ENCODE measurements at places on chromosomes 4 and X. TPM values are rescaled to one million over a fixed set of nuclear protein-coding genes. Genes with fewer than 3 reads are reported as not detected.
A peak's percentile ranks its signal among the peaks of the same experiment; 100 is the strongest.

DNA sequence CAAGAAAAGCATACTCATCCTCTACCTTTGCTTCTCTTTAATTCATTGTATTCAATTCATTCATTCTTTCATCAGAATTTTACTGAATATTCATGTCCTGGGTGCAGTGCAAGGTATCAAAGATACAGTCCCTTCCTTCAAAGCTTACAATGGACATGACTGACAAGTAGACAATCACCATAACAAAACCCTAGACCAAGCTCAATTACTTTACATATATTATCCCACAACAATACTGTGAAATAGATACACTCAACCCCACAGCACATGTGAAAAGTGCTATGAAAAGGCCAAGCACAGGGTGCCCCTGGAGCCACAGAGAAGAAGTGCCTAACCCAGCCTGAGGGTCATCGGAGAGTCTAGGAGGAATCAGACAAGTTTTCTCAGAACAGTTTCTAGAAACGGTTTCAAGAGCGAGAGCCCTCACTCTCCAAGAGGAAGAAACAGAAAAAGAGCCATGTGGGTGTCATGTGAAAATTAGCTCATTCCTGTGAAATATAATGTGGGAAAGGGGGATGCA is 15.3 kb downstream of the AMBN start:
- DNase-seq: no peak
- H3K4me1 ChIP-seq: no peaks in the 10 kb centered on the region
- H3K27ac ChIP-seq: no peak overlapping the region
- H3K27me3 ChIP-seq: no peaks in the 10 kb centered on the region
- H3K4me3 ChIP-seq: no peak overlapping the region

The STK26 gene
- 22.2 TPM for polyA plus RNA-seq

- H3K27me3 ChIP-seq: no peaks in the 10 kb centered on the region
- H3K27ac ChIP-seq: no peak overlapping the region
- H3K4me1 ChIP-seq: no peaks in the 10 kb centered on the region
- H3K36me3 ChIP-seq: peaks cover 4% of the 10 kb centered on the region
Observed at GRCh38 chr4:41963105-41963504, 18.5 kb upstream of the DCAF4L1 start.

The P2RY4 gene
- polyA plus RNA-seq: 0.19 TPM

GRCh38 chrX:114889481-114889880 is 127.9 kb downstream of the IL13RA2 start:
- no peaks in the 10 kb centered on the region for H3K27me3 ChIP-seq
- H3K4me3 ChIP-seq: no peak overlapping the region
- H3K27ac ChIP-seq: no peak overlapping the region
- no peak for DNase-seq
- no peaks in the 10 kb centered on the region for H3K4me1 ChIP-seq

DNA sequence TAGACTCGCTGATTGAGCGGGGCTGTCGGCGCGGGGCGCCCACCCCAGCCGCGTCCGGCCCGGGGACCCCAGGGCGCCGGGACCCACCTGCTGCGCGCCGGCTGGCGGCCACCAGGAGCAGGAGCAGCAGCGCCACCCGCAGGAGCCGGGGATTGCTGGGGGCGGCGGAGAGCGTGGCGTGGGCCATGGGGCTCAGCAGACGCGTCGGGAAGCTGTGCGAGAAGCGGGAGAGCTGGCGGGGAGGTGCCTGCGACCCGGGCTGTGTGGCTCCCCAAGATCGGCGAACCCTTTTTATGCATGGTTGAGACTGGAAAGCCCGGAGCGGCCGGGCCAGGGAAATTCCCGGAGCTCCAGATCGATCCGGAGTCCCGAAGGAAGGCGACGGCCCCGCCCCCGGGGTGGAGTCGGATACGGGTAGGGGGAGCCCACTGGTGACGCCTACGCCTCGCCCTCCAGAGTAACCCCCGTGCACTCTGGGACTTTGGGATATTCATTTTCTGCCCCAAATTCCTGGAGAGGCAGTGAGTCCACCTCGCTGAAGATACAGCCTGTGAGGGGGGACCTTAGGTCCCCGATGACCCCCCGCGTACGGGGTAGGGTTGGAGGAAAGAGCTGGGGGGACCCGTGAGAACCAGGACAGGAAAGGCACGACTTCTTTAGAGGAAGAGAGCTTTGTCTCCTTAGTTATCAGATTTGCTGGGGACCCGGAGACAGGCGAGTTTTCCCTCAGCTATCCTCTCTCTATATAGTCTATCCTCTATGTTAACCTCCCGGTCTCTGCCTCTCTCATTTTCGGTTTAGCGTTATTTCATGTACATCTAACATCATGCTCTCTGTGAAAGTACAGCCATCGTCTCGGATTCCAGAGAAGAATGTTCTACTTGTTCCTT is at the start of gene CXCL3:
Gene CXCL3, minus strand, starts transcription at position 265 of the 890 bp plus-strand sequence. Its CDS starts 78 bp downstream, at position 187.
- H3K4me1 ChIP-seq: peaks cover 31% of the 10 kb centered on the region
- peak within 1 kb of the TSS; percentile 85 for H3K4me3 ChIP-seq
- H3K27me3 ChIP-seq: peaks cover 19% of the 10 kb centered on the region
- DNase-seq: peak; percentile 21
- no peak within 1 kb of the TSS for H3K27ac ChIP-seq
- no peaks in the 10 kb centered on the region for H3K36me3 ChIP-seq

DNA sequence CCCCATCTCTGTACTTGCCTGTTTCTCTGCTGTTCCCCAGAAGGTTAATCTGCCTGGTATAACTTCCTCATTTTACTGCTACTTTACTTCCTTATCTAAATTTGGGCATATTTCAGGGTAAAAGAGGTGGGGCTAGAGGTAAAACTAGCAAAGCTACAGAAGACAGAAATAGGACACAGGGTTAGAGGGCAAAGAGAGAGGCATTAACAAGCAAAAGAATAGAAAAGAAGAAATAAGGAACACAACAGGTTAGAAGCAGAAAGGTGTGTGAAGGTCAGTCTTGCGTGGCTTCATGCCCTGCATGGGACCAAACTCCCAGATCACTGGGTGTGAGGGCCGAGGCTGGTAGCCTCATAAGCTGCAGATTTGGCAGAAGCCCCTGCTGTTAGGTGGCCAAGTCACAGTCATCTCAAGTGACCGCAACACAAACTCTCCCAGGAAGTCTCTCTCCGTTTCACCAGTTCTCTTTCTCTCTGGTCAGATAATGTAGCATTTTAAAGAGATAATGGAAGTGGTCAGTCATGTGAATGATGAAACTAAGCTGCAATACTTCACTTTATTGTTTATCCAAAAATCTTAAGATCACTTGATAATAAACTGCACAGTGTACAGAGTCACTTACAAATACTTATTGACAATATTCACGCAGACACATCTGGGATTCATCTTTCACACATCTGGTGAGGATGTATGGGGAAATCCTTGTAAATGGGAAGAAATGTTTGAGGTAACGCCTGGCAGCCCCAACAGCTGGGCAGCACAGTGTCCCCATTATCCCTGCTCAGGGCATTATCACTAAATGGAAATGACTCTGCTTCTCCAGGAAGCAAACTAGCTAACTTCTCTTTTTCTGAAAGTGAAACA is 16.4 kb downstream of the TMEM154 start:
- H3K36me3 ChIP-seq: peaks cover 11% of the 10 kb centered on the region
- H3K27me3 ChIP-seq: no peaks in the 10 kb centered on the region
- DNase-seq: peak; percentile 70
- peak overlapping the region; percentile 84 for H3K27ac ChIP-seq

The TMPRSS11A gene
- not detected for polyA plus RNA-seq

The TEX11 gene
- not detected for polyA plus RNA-seq

GRCh38 chr4:113593400-113594230 is 167.9 kb downstream of the CAMK2D start:
- DNase-seq: no peak
- H3K36me3 ChIP-seq: no peaks in the 10 kb centered on the region
- H3K4me1 ChIP-seq: no peaks in the 10 kb centered on the region

- H3K4me1 ChIP-seq: no peaks in the 10 kb centered on the region
- no peak overlapping the region for H3K4me3 ChIP-seq
- DNase-seq: no peak
- no peaks in the 10 kb centered on the region for H3K36me3 ChIP-seq
- no peak overlapping the region for H3K27ac ChIP-seq
Observed at GRCh38 chr4:14918336-14918735, 83.9 kb upstream of the CPEB2 start.

DNA sequence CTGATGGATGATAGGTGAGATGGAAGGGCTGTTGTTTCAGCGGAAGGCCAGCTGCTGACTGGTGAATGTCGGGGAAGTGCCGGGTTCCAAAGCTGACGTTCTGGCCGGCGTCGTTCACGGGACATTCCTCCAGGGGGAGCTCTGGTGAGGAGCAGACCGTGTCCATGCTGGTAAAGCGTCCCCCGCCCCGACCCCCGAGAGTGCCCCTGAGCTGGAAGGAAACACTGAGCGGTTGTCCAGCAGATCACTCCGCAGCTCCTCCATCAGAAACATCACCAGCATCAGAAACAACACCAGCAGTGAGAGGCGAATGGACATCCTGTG is 18.6 kb upstream of the ADRA2C start:
- DNase-seq: no peak
- no peak overlapping the region for H3K4me3 ChIP-seq
- no peak overlapping the region for H3K27ac ChIP-seq

DNA sequence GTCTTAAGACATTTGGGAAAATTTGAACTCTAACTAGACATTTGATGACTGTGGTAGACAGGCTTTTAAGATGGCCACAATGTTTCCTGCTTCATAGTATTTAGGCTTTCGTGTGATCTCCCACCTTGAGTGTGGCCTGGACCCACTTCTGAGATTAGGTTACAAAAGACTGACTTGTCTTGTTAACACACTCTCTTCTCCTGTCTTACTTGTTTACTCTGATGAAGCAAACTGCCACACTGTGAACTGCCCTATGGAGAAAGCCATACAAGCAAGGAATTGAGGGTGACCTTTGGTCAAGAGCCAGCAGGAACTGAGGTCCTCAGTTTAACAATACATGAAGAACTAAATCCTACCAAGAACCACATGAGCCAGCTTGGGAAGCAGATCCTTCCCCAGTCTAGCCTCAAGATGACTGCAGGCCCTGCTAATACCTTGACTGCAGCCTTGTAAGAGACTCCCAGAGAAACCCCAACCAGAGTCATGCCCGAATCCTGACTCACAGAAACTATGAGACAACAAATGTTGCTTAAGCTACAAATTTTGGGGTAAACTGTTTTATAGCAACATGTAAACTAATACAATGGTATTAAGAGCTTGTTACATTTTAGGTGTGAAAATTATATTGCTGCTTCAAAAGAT is 20.3 kb downstream of the UBA6 start:
- no peak overlapping the region for H3K4me3 ChIP-seq
- peak; percentile 4 for DNase-seq
- H3K27ac ChIP-seq: no peak overlapping the region
- no peaks in the 10 kb centered on the region for H3K4me1 ChIP-seq
- no peaks in the 10 kb centered on the region for H3K27me3 ChIP-seq

The CLDN34 gene
- polyA plus RNA-seq: not detected

The SLC6A14 gene
- polyA plus RNA-seq: not detected

GRCh38 chrX:110081740-110082139 is 78.8 kb downstream of the TMEM164 start:
- no peak for DNase-seq
- no peak overlapping the region for H3K27ac ChIP-seq
- H3K4me3 ChIP-seq: no peak overlapping the region
- H3K36me3 ChIP-seq: peaks cover 13% of the 10 kb centered on the region
- H3K4me1 ChIP-seq: peaks cover 13% of the 10 kb centered on the region
- no peaks in the 10 kb centered on the region for H3K27me3 ChIP-seq

DNA sequence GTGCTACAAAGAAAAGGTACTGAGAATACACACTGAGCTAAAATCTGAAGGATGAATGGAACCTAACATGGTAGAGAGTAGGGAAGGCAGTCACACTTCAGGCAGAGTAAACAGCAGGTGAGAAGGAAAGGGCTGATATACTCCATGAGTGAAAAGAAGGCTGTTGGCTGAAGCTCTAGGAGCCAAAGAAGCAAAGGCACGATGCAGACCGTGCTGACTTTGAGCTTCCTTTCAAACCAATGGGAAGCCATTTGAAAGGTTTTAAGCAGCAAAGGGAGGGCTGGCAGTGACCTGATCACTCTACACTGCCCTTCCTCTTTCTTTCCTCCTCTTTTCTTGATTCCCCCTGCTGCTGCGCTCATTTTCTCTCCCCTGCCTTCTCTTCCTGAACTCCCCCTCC is 66.4 kb downstream of the TMEM154 start:
- H3K27me3 ChIP-seq: no peaks in the 10 kb centered on the region
- DNase-seq: no peak
- peaks cover 7% of the 10 kb centered on the region for H3K4me1 ChIP-seq
